Activated naive CD8-positive, alpha-beta T cell treated with anti-CD3 and anti-CD28 coated beads for 36 hours (primary cell): ENCODE measurements at places on chromosomes 1 and 21.

DNA sequence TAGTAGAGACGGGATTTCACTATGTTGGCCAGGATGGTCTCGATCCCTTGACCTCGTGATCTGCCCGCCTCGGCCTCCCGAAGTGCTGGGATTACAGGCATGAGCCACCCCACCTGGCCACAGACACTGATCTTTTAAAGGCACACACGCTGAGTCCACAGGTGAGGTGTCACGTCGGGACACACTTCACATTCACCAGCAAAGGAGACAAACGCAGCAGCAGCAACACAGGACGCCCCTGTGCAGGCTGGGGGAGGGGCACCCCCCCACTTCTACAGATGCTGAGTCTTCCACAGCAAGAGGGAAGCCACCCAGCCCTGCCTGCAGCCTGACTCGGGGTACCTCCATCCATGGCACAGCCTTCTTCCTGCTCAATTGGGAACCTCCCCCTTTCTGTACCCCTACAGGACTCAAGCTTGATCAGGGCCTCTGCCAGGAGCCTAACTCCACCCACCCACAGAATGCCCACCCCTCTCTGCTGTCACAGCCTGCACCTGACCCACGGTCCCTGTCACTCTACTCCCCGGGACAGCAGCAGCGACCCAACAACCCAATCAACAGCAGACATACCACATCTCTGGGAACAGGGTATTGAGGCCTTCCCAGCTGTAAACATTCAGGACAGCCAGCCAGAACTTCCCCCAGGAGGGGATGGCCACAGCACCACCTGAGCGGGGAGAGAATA lies 9.5 kb downstream of the LSS start:
- no peak for DNase-seq

GRCh38 chr1:19066248-19066873 lies 109.9 kb upstream of the IFFO2 start:
- DNase-seq: no peak

- no peak for DNase-seq
Measured at GRCh38 chr1:18707696-18708257, 77.1 kb downstream of the PAX7 start.

DNA sequence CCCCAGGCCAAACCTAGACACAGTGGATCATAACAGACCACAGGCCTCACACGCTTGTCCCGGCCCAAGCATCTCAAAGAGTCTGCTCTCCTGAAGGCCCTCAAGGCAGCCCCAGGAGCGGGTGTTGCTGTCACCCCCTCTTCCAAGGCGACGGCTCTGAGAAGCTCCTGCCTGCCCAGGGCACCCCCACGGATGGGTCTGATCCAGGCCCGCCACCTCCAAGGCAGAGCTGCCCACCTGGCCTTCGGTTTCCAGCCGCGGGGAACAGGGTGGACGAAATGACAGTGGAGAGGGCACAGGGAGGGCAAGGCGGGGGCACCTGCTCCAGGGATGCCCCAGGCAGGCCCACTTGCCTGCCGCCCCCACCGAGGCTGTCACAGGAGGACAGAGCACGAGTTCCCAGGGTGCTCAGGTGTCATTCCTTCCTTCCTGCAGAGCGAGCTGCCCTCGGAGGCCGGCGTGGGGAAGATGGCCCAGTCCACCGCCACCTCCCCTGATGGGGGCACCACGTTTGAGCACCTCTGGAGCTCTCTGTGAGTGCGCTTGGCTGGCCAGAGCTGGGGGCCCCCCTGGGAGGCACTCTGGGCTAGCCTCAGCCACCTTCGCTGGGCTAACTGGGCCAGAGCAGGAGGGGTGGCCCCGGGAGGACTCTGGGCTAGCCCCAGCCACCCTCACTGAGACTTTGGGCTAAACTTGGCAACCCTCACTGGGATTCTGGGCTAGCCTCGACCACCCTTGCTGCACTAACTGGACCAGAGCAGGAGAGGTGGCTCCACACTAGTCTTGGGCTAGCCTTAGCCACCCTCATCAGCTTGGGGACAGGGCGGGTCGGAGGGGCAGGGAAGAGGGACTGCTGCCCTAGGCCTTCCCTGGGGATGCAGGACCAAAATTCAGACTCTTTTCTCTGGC lies 29.8 kb downstream of the TP73 start:
- DNase-seq: no peak

DNA sequence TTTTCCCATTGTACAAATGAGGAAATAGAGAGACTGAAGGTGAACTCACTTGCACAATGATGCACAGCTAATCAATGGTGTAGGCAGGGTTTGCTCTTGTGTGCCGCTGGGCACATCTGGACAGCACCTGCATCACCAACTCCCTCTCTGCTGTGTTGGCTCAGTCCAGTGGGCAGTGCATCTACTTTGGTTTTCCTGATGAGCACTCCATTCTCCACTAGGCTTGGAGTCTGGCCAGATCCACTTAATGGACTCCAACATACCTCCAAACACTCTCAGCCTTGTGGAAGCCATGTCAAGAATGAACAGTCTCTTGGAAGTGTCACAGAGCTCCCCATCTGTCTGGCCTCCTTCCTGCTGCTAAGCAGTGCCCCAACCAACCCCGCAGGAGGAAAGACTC lies 152.2 kb downstream of the HIVEP3 start:
- DNase-seq: no peak

GRCh38 chr1:225435487-225435886 lies 7.6 kb upstream of the LBR start:
- DNase-seq: no peak

DNA sequence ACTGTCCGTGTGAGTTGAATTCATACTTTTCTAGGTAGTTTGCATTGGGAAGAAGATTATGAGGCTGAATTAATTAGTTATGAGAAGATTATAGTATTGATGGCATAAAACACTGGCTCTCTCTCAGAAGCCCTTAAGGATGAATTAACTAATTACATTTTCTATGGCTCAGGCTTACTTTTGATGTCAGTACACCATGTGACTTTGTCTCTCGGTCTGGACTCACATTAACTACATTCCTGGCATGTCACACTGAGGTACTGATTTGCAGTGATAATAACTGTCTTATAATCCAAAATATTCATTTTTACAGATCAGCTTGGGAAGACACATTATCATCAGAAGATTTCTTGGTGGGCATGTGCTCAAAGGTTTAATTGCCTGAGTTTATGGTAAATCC lies 362.2 kb downstream of the ZP4 start:
- DNase-seq: no peak

DNA sequence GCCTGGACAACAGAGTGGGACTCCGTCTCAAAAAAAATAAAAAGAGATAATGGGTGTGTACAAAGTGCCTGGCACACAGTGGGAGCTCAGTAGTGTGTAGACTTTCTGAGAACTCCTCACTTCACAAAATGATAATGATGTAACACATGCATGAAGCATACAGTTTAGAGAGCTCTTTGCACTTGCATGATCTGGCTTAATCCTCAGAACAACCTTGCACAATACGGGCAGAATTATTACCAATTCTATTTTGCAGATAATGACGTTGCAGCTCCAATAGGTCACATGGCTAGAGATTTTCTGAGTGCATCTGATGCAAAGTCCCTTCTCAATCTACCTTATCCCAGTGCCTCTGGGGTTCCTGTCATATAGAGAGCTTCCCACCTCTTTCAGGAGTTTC lies 71.4 kb downstream of the CD247 start:
- DNase-seq: no peak

- DNase-seq: no peak
Measured at GRCh38 chr1:62637392-62638105, 40.2 kb downstream of the ANGPTL3 start.

DNA sequence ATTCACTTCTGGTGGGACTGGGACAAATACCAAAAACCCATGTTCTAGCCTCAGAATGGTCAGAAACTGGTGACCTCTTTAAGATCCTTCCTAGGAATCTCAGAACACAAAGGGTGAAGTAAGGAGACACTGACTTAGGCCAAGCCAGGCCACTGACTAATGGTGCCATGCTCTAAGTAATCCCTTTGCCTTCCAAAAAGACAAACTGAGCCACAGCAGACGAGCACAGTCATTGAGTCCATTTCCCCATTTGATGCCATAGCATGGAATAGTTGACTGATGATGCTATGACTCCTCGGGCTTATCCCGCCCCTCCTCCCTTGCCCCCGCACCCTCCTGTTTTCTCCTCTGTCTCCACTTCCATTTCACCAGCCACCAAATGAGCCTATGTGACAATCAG lies 145.8 kb upstream of the ZNF648 start:
- no peak for DNase-seq
